ENCODE measurements at places on chromosomes 5 and 9. TPM values are rescaled to one million over a fixed set of nuclear protein-coding genes. Genes with fewer than 3 reads are reported as not detected.

DNA sequence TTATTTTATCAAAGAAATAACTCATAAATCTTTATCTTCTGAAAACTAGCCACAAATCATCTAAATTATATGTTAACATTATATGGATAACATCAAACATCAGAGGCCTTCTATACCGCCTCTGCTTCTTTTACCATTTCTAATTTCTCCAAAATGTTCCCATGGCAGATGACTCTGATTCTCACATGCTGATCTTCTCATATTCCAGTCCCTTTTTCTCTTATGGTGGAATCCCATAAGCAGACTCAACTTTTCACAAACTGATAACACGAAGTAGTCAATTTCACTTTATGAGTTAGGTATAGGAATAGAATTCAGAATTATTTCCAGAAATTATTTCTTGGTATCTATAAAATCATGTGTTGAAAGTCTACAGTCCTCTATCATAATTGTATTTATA is 212.3 kb downstream of the ENC1 start:
- DNase-seq = no peak

DNA sequence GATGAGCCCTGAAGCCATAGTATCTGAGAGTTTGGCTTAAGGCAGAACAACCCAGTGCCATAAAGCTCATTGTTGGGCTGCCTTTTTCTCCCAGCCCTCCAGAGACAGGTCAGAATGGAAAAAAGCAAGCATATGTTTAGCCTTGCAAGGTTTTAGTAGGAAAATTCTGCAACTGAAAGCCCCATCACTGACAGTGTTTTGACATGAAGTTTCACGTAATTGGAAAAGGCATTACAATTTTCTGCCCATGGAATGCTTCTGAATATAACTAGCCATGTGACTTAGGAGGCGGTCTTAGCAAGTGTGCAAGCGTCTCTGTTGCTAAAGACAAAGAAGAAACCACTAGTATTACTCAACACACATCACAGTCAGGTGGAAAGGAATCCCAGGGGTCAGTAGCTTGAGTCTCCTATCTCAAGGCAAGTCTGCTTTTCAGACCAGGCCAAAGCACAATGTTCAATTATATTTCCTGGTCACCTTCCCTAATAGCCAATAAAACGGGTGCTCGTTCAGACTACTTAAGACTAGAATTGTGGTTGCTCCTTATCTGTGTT is 117.6 kb downstream of the CARTPT start:
- DNase-seq = no peak

DNA sequence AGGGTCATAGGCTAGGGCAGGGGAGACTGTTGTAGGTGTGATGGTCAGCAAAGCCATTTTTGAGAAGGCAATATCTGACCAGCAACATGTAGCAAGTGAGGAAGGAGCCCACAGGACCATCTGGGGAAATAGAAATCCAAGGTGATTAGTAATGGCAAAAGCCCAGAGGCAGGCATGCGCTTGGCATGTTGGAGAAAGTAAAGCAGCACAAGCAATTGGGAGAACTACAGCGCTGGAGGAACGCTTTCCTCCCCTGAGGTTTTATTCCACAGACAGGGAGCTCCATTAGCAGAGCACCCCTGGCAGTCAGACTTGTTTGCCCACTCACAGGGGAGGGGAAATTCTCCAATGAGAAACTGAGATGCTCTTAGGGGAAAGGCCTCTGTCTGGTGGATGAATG is 54.8 kb upstream of the FOXB2 start:
- DNase-seq = no peak

DNA sequence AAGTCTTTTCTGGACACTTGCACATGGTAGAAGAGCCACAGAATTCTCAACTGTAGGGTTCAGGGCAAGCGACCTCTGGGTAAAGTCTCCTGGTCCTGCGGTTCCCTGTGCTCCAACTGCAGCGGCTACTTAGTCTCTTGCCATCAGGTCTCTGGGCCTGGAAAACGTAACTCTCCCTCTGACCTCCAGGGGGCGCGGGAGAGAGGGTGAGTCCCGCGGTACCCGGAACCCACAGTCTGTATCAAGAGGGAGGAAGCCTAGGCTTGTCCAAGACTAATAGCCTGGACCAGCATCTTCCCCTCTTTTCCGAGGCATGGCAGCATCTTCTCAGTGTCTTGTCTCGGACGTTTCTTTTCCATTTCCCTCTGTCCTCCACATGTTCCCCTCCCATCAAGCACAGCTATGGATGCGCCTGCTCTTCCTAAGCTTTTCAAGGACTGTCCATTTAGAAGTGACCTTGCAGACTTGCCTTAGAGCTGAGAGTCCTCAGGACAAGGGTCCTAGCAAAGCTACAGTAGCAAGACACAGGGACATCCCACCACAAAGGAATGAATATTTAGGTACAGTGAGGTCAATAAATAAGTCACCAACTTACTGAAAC is 59.3 kb downstream of the FSTL4 start:
- no peak for DNase-seq

DNA sequence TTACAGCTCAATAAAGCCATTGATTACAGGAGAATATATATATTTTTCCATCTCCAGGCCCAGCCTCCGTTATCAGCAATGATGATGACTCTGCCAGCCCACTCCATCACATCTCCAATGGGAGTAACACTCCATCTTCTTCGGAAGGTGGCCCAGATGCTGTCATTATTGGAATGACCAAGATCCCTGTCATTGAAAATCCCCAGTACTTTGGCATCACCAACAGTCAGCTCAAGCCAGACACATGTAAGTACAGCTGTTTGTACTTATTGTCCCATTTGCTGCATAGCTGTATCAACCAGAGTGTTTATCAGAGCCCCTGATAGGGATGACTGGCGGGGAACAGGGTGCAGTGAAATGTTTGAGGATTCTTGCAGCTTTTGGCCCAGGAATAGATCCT is 197.7 kb downstream of the NTRK2 start:
- no peak for DNase-seq

DNA sequence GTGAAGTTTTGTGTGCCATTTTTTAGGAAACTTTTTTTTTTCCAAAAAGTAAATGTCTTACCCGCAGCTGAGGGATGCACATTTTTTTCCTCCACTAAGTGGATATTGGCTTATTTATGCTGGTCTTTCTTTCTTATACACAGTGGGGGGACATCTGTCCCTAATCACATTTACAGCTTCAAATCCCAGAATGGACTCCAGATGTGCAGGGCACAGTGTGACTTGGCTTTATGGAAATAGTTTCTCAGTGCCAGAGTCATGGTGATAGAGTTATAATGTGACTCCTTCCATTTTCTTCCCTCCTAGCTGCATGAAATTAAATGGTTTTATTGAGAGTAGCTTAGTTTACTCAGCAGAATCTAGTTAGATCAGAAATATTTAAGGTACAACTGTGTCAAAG is 66.5 kb downstream of the SV2C start:
- DNase-seq = no peak

DNA sequence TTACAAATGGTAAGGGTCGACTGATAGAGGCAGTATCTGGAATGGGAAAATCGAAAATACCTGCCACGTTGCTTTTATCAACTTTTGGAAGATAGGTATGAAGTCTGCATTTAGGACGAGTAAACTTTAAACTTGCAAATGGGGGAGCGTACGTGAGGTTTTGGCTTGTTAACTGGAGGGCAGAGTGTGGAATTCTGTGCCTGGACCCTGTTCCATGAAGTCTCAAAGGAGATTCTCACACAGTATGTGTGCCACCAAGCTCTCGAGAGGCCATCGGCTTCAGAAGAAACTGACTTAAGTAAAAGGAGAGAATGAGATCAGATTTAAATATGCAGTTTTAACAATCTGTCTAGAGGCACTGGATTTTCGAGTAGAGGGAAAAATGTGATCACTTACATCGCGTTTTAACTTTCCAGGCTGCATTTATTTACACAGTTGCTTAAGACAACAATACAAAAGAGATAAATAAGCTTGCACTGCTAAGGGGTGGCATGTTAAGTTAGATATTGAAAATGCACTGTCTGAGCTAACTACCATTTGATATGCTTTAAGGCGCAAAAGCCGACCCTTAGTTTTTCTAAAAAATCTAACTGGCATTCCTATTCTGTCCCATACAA is 401.6 kb downstream of the EBF1 start:
- DNase-seq = no peak

DNA sequence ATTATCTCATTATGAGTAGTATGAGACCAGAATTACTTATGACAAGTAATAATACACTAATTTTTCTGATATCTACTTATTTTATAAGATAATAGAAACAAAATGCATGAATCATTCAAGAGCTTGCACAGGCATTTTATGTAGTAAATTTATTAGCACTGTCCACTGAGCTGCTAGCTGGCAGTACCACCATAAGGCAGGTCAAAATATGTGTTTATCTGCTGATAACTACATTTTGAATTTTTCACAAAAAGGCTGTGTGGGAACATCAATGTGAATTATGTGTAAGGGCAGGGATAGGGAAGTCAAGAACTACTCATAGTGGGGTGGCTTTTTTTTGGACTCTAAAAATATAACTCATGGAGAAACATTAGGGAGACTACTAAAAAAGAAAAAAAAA is 249.6 kb downstream of the PAPPA start:
- DNase-seq = no peak

DNA sequence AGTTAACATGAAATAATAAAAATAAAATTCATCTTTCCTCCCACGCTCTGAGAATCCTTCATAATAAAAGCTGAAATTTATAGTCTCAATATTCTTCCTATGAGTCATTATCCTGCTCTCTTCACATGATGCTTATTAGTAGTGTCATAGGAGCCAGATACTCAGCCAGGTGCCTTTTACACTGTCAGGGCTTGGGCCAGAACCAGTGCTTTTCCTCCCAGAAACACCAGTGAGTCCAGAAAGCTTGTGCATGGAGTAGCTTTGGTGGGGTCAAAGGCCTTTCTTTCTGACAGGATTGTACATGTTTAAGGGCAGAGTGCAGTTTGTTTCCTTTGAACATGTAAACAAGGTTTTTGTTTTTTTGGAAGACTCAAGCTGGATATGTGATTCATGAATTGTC is 6.8 kb downstream of the LSM11 start:
- no peak for DNase-seq

- DNase-seq = no peak
These were observed 3.4 kb downstream of the NTMT1 start for GRCh38 chr9:129629251-129629820.

The MARCHF6 gene
- polyA plus RNA-seq = 160 TPM

The DNAJB5 gene
- polyA plus RNA-seq = 49.4 TPM

The GLRA1 gene
- not detected for polyA plus RNA-seq

The NKD2 gene
- polyA plus RNA-seq = 8.4 TPM

The PCDHGA3 gene
- 4.4 TPM for polyA plus RNA-seq

The ISCA1 gene
- 47.9 TPM for polyA plus RNA-seq

The ANKRD55 gene
- 0.48 TPM for polyA plus RNA-seq
